ENCODE measurements at places on chromosomes 1 and 21.

GRCh38 chr1:206050655-206051235, 2.2 kb upstream of the RHEX start:
- DNase-seq, result no peak

- no peak for DNase-seq
Measured at GRCh38 chr1:113459279-113459678, 69.0 kb downstream of the MAGI3 start.

DNA sequence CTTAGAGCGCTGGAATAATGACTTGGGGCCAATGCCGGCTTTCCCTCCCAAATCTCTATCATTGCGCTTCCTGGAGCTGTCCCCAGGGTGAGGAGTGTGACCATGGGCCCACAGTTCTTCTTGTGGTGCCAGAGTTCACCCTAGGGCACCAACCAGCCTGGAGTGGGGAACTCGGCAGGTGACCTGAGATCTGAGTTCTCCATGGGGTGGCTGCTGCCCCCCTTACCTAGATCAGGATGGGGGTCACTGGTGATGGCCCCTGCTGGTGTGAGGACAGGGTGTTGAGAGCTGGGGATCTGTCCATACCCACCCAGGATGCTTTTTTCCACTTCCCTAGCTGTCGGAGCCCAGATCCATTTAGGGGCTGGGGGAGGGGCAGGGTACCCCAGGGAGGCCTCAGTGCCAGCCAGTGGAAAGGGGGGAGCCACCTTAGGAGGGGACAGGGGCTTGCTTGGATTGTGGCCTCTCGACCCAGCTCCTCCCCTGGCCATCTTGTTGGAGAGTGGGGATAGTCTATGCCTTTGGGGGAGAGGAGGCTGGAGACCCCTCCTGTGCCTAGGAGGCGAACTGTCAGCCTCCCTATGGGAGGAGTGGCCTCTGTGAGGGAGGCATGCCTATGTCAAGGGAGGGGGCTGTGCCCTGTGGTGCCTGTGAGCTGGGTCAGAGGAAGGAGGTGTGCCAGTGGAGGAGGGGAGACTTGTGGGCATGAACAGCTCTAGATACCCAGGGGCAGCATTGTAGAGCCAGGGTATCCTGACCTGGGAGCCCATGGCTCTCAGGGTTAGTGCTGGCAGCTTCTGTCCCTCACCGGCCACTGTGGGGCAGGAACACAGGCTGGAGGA, 1.7 kb downstream of the FOXO6 start:
- no peak for DNase-seq

- DNase-seq, result no peak
Measured at GRCh38 chr1:204345438-204345841, 14.3 kb downstream of the PLEKHA6 start.

- no peak for DNase-seq
Measured at GRCh38 chr21:42601656-42602055, 51.8 kb upstream of the PDE9A start.

DNA sequence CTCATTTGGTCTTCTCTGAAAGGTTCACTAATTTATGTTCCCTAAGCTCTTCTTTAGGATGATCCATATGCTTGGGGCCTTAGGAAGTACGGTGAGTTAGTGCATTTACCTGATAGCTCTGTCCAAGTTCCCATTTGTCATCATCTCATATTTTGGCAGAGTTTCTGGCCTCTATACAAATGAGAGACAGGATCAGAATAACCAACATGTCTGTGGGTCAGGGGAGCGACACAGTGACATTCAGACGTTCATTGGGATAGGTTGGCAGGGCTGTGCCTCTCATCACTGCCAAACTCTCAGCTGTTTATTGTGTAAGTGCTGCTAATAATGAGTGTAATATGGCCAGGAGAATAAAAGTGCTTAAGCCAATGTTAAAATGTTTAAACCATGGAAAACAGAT, 561.1 kb upstream of the ZRANB2 start:
- no peak for DNase-seq

GRCh38 chr1:43622901-43623780, 26.8 kb upstream of the KDM4A start:
- no peak for DNase-seq
